ENCODE measurements at places on chromosomes 6 and 20.

DNA sequence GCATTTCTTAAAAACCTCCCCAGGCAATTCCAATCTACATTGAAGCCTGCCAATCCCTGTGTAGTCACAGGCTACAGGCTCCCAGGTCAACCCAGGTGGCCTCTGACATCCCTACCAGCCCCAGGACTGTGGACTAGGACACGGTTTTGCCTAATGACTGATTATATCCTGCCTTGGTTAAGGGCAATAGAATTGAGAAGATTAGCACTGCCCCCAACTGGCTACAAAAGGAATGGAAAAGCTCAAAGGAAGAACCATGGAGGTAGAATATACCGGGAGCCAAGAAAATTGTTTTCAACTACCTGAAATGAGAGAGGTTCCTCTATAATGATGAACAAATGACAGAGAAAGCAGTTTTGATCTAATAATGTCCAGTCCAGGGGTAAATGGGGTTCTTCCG, 421.1 kb upstream of the AGPAT4 start:
- no peak for DNase-seq

GRCh38 chr20:53870426-53871315, 199.7 kb downstream of the BCAS1 start:
- DNase-seq = no peak

DNA sequence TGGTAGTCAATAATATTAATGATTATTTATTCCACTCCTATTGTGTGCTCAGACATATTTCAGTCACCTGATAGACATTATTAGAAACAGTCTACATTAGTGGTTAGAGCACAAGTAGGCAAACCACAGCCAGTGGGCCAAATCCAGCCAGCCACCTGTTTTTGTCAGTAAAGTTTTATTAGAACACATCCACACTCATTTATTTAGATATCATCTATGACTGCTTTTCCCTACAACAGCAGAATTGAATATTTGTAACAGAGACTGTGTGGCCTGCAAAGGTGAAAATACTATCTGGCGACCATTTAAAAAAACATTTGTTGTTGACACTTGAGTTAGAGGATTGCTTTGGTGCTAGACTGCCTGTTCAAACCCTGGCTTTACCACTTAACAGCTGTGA, 220.0 kb upstream of the ZFP64 start:
- no peak for DNase-seq

GRCh38 chr6:44158770-44159228, at the start of gene CAPN11:
Gene CAPN11 (plus strand): TSS chr6:44158820. CDS start chr6:44158849, 29 bp downstream.
- no peak for DNase-seq

DNA sequence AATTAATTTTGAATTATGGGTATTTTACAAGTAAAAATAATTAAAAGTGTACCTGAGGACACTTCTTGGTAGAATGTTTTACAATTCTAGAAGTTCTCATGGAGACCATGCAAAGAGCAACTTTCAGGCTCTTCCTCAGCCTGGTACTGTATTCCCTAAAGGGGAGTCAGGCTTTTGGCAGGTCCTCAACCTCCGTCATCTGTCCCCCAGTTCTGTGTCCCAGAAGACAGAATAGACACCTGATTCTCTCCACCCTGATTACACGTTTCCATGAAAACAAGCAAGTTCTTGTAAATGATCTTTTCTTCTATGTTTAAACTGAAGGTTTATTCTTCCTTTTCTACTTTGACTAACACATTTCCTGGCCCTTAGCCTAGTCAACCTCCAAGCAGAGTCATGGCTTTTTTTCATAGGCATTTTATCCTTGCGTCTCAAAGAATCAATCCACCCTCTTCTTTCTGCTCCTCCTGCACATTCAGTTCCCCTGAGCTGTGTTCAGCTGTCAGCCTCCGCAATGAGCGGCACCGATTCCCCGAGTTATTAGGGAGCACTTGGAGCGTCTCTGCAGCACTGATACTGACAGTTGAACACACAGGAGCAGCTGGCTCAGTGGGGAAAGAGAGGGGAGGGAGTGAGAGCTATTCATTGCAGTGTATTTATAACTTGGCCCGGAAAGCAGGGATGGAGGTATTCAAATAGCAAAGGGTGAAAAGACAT, 1082.4 kb upstream of the MAP3K7 start:
- DNase-seq = no peak

DNA sequence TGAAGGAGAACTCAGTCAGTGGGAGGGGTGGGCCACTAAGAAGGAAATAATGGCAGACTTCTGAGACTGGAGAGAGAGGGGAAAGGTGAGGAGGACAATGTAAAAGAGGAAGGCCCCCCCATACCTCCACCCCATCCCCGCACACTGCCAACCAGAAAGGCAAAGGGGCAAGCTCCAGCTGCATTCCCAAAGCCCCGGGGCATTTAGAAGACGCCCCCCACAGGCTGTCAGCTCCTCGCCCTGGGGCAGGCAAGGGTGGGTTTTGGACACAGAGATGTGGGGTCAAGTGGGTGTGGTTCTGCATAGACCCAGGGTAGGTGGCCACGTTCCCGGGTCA, 20.8 kb upstream of the SLC22A7 start:
- no peak for DNase-seq

- no peak for DNase-seq
These were observed 55.0 kb upstream of the DACT2 start for GRCh38 chr6:168374541-168375071.

- DNase-seq = no peak
These were observed 159.3 kb upstream of the JARID2 start for GRCh38 chr6:15086348-15087158.

Data from stimulated activated CD4-positive, alpha-beta T cell treated with anti-CD3 and anti-CD28 coated beads, Interleukin-2, amount 100 ng/mL, for 4 hours (primary cell).